ENCODE measurements at places on chromosomes 13 and 19.

- DNase-seq: no peak
Observed at GRCh38 chr13:40794414-40795368, 5.3 kb downstream of the SLC25A15 start.

- DNase-seq: no peak
Observed at GRCh38 chr19:14411938-14412245, 7.2 kb downstream of the DDX39A start.

- DNase-seq: no peak
Observed at GRCh38 chr19:6987850-6988249, 33.4 kb downstream of the MBD3L2B start.

DNA sequence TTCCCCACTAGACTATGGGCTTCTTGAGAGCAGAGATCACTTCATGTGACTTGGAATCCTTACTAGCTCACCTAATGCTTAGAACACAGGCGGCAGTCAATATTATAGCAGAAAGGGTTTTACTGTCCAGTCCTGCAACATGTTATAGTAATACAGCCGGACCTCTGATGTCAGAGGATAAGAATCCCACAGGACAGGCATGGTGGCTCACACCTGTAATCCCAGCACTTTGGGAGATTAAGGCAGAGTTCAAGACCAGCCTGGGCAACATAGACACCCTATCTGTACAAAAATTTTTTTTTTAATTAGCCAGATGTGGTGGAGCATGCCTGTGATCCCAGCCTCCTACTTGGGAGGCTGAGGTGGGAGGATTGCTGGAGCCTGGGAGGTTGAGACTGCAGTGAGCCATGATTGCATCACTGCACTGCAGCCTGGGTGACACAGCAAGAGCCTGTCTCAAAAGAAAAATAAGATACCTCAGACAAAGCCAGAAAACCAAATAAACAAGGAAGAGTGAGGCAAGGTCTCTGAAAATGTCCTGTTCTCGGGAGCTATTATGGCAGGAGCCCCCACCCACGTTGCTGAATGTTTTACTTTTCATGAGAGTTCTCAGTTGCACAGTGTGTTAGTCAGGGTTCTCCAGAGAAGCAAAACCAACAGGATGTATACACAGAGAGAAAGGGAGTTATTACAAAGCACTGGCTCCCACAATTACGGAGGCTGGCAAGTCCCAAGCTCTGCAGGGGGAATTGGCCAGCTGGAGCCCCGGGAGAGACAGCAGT lies 100.8 kb downstream of the UBL3 start:
- DNase-seq: no peak

DNA sequence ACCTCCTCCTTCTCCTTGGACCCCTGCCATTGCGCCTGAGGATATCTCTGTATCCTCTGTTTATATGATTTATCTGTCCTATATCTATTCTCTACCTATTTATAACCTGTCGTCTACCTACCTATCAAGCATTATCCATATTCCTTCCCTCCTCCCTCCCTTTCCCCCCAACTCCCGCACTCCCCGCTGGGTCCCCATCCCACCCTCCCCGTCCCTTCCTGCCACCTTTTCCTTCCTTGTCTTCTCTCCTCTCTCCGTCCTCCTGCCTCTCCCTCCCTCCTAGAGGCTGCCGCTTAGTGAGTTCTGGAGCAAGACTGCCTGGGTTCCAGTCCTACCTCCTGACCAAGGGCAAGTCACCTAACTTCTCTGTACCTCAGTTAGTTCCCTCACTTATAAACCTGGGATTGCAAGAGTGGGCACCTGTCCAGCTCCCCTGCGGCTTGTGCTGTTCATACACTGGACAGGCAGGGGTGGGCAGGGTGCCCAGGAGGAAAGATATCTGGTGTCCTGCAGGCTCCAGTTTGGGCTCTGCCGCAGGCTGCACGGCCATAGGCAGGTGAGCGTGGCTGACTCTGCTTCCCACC lies 16.1 kb downstream of the TTYH1 start:
- DNase-seq: no peak

DNA sequence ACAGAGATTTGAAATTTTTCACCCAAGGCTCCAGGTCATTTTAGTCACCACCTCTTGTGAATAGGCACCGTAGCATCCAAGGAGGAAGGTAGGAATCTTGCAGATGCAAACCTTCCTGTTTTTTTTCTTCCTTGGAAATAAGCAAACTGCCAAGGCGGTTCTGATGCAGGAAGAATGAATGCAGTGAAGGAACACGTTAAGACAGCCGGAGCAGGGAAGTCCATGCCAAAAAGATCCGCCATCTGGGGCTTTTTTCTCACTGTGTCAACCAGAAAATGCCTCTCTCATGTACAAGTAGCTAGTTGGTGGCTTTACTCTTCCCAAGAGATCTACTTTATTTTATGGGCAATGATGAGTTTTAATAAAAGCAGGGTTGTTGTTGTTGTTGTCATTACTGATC lies 142.4 kb downstream of the ZIC5 start:
- DNase-seq: no peak

- no peak for DNase-seq
Observed at GRCh38 chr13:107252428-107252827, 684.5 kb upstream of the ARGLU1 start.

- DNase-seq: no peak
Observed at GRCh38 chr19:3039641-3040077, 10.6 kb upstream of the TLE2 start.

DNA sequence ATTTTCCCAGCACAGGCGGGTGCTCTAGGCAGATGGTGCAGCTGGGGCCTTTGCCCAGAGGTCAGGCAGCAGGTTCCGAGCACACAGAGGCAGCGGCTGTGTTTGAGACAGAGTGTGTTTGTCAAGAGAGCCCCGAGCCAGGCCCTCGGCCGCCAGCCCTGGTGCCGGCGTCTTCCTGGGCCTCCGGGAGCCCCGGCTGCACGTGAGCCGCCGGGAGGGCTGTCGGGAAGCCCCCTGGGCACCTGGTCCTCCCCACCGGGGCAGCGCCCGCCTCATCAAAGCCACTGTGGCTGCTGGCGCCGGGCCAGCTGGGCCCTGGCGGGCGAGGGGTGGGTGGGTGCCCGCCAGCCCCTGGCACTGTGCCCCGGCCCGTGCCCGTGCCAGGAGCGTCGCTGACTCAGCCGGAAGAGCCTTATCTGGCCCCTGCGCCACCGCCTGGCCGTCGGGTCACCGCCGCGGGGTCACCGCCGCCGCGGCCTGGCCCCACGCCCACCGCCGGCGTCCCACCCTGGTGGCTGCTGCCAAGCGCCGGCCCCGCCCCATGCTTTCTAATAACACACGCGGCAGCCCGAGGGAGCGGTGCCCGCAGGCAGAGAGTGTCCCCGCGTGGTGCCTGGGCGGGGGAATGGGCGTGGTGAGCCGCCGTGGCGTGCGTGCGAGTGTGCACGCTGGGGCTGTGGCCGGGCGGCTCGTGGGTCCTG lies 14.9 kb downstream of the ARID3A start:
- DNase-seq: peak; percentile 90

- no peak for DNase-seq
Observed at GRCh38 chr13:23598369-23598768, 28.2 kb downstream of the TNFRSF19 start.

DNA sequence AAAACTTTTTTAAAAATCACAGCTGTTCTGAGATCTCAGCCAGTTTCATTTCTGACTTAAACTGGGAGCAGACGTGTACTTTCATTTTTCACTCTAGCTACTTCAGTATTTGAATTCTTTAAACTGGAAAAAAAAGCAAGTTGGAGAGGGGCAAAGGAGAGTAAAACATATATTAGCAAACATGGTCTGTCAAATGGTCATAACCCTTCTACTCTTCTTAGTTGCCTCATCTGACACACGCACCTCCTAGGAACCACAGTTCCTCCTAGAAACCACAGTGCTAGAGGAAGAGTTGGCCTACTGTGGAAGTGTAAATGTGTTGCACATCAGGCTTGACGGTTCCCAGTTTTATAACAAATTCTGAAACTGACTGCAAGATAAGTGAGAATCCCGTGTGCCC lies 47.2 kb downstream of the TM9SF2 start:
- DNase-seq: no peak

- no peak for DNase-seq
Observed at GRCh38 chr19:19120308-19121231, 17.7 kb downstream of the TMEM161A start.

GRCh38 chr13:27022571-27023311 lies 148.9 kb downstream of the USP12 start:
- no peak for DNase-seq

DNA sequence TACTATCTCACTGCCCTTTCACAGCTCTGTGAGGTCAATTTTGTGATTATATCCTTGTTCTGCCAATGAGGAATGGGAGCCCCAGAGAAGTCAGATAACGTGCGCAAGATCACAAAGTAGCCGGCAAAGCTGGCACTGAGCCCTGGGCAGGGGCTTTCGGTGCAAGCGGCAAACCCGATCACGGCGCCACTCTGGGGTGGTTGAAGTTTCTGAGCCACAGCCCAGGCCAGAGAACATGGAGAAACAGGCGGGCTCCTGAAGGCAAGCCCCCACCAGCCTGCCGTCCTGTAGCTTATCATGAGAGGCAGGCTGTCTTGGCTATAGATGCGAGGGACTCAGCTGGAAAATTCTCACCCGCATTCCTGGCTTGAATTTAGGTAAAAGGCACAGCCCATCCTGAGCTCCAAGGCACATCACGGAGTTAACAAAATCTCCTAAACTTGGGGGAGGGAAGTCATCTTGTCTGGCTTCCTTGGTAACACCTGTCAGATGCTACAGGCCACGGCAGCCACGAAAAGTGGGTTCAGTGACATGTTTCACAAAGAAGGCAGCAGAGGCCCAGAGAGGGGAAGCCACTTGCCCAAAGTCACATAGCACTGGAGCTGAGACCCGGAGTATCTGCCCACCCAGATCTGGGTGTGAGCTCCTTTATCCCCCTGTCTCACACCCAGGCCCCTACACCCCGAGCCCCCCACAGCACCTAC lies 12.5 kb downstream of the TNNT1 start:
- no peak for DNase-seq

GRCh38 chr19:20307127-20307526 lies 140.1 kb downstream of the ZNF486 start:
- DNase-seq: no peak

GRCh38 chr19:16470541-16470910 lies 1.2 kb downstream of the EPS15L1 start:
- no peak for DNase-seq

GRCh38 chr13:37302686-37303085 lies 197.2 kb upstream of the CSNK1A1L start:
- no peak for DNase-seq

- no peak for DNase-seq
Observed at GRCh38 chr19:29645491-29645867, 19.8 kb upstream of the PLEKHF1 start.

- no peak for DNase-seq
Observed at GRCh38 chr19:35126624-35126959, 8.3 kb downstream of the LGI4 start.

DNA sequence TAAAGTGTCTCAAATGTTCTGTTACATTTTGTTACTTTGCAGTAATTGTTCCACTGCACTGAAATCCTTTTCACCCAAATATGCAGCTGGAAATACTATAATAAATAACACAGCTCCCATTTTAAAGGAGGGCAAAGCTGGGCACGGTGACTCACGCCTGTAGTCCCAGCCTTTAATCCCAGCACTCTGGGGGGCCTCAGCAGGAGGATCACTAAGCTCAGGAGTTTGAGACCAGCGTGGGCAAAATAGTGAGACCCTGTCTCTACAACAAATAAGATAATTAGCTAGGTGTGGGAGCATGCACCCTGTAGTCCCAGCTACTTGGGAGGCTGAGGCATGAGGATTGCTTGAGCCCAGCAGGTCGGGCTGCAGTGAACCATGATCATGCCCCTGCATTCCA lies 7.5 kb upstream of the UBAC2 start:
- DNase-seq: no peak

DNA sequence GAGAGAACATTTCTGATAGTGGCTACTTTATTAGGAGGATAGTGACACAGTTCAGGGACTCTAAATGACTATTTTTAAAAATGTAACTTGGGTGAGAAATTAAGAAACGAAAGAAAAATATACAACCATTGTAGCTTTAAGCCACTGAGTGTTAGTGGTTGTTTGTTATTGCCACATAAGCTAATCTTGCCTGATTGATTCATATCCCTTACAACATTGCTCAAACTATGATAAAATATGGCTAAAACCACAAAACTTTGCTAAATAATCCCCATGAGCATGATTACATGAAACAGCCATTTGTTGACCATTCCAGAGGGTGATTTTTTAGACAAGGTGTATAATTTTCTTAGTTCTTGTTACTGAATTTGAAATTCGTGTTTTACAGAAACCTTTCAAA lies 343.4 kb downstream of the SLITRK5 start:
- no peak for DNase-seq

DNA sequence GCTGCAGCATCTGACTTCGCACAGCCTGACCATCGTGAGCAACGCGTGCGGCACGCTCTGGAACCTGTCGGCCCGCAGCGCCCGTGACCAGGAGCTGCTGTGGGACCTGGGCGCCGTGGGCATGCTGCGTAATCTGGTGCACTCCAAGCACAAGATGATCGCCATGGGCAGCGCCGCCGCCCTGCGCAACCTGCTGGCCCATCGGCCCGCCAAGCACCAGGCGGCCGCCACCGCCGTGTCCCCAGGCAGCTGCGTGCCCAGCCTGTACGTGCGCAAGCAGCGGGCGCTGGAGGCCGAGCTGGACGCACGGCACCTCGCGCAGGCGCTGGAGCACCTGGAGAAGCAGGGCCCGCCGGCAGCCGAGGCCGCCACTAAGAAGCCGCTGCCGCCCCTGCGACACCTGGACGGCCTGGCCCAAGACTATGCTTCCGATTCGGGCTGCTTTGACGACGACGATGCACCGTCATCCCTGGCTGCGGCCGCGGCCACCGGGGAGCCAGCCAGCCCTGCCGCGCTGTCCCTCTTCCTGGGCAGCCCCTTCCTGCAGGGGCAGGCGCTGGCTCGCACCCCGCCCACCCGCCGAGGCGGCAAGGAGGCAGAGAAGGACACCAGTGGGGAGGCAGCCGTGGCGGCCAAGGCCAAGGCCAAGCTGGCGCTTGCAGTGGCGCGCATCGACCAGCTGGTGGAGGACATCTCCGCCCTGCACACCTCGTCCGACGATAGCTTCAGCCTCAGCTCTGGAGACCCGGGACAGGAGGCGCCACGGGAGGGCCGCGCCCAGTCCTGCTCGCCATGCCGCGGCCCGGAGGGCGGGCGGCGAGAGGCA lies 13.6 kb downstream of the C19orf25 start:
- peak; percentile 73 for DNase-seq

DNA sequence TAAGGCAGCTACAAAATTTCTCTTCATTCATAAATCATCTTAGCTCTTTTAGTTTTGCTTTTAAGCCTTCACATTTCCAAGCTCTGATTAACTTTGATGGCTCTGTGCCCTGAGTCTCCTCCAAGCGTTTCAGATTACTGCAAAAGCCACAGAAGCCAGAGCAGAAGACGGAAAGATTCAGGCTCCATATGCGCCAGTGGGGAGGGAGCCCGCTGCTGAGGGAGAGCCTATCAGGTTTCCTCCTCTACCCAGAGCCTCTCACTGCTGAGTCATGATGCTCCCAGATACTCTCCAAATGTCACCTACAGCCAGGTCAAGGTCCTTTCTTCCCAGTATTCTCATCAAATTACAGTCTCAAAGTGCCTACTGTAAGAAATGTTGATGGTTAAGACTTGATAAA lies 193.6 kb downstream of the RAP2A start:
- DNase-seq: no peak

GRCh38 chr19:48603449-48603848 lies 3.1 kb upstream of the SPACA4 start:
- DNase-seq: no peak
